CD4-positive, alpha-beta T cell treated with Interleukin-15 for 1 hour (primary cell): ENCODE measurements at places on chromosomes 4 and X.

GRCh38 chr4:78136109-78137081 lies 79.3 kb downstream of the FRAS1 start:
- no peak for DNase-seq

GRCh38 chr4:188552741-188553275 lies 413.6 kb downstream of the TRIML1 start:
- no peak for DNase-seq

DNA sequence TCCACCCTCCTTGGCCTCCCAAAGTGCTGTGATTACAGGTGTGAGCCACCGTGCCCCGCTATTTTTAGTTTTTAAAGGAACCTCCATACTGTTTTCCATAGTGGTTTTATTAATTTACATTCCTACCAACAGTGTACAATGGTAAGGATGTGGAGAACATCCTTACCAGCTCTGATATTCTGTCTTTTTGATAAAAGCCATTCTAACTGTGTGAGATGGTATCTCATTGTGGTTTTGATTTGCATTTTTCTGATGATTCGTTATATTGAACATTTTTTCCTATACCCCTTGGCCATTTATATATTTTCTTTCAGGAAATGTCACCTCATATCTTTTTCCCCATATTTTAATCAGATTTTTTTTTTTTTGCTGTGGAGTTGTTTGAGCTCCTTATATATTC lies 14.2 kb upstream of the TLR2 start:
- DNase-seq = no peak

- no peak for DNase-seq
Measured at GRCh38 chr4:52529983-52530382, 129.1 kb downstream of the USP46 start.

- DNase-seq = no peak
Measured at GRCh38 chr4:30716158-30716557, 4.0 kb upstream of the PCDH7 start.

DNA sequence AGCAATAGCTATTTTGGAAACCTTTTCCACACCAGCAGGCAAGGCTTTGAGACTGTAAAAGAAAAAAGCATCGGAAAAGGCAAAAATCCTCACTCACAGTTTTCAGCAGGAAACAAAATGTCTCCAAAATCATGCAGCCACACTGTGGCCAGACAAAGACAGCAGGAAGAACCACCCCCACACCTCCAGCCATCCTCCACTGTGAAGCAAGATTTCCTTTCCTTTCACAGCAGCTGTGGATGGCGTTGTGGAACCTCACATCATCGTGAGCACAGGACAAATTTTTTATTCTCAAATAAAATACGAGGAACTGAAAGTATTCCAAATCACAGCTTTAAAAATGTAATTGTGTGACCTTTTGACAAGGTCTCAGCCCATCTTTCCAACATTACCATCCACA lies 351.7 kb upstream of the NOCT start:
- no peak for DNase-seq

- DNase-seq = no peak
Measured at GRCh38 chr4:186144198-186144945, 39.9 kb downstream of the FAM149A start.

DNA sequence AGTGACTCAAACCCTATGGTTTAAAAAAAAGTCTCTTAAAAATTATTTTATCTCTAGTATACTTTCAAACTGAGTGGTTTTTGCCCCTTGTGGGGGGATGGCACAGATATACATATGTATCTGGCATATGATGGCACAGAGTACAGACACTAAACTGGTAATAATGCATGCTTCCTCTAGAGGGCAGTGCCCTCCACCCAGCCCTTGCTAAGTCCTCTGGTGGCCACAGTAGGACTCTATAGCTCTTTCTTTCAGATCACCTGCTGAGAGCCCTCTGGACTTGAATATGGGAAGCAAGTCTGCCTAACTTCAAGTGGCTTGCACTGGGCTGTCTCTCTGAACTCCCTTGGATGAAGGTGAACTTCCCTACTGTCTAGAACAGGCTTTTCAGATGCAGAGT lies 66.3 kb downstream of the TSPAN7 start:
- DNase-seq = peak; percentile 25

DNA sequence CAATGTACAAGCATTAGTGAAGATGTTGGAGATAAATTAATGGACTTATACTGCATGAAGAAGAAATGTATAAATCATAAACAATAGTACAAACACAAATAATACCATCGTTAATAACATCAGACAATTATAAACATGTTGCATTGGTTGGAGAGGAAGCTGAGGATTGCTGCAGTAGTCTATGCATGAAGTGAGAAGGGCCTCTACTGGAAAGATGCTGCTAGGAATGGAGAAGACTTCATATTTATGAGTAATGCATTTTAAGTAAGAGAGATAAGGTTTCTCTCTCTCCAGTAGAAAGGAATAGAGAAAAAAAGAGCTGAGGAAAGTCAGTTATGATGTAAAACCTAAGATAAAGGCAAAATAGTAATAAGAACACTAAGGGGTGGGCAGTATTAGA lies 247.8 kb downstream of the GRID2 start:
- DNase-seq = no peak

GRCh38 chr4:171281359-171281758 lies 531.8 kb upstream of the GALNTL6 start:
- DNase-seq = no peak

- no peak for DNase-seq
Measured at GRCh38 chr4:25157081-25157480, 3.2 kb downstream of the SEPSECS start.

GRCh38 chrX:20989361-20989760 lies 384.9 kb upstream of the CNKSR2 start:
- DNase-seq = no peak
